ENCODE measurements at places on chromosomes 11 and 22. TPM values are rescaled to one million over a fixed set of nuclear protein-coding genes. Genes with fewer than 3 reads are reported as not detected.

DNA sequence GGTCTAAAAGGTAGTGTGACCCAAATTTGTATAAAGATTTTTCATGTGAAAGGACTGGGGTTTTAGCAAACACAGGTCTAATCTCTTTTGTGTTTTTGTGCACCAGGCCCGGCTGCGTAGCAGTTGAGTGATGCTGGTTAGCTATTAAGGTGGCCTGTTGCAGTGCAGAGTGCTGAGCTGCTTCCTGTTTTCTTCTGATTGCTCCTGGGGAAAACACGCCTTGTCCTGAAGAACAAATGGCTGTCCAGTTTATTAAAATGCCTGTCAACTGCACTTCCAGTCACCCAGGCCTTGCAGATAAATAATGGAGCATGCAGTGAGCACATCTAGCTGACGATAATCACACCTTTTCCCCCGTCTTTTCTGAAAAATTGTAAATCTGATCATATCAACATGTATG lies 1.8 kb downstream of the SRSF8 start:
- H3K4me3 ChIP-seq: peak overlapping the region; percentile 88
- H3K27me3 ChIP-seq: peaks cover 1% of the 10 kb centered on the region
- H3K36me3 ChIP-seq: peaks cover 9% of the 10 kb centered on the region
- peak; percentile 62 for DNase-seq
- peaks cover 15% of the 10 kb centered on the region for H3K4me1 ChIP-seq

Gene FAM227A
- total RNA-seq: 0.23 TPM

DNA sequence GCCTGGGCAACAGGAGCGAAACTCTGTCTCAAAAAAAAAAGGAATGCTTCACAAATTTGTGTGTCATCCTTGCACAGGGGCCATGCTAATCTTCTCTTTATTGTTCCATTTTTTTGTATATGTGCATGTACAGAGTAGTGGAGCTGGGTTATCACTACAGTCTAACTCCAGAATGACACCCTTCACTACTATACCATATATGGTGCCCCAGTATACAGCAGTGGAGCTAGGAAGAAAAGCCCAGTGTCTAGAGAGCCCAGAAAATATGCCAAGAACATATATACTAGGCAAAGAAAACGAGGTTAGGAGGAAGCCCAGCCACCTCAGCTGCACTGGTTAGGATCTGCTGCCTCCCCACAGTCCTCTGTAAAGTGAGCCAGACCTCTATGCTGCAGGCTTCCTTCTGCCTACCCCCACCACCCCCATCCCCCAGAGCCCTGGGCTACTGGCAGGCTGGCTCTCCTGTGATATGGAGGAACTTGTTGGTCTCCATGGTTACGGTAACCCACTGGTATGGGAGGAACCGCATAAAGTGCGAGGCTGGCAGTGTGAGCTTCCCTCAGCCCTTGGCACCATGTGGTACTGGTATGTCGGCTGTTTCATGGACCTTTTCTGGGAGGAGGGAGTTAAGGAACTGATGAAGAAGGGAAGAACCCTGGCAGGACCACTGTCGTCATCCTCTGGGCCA lies 34.3 kb downstream of the RCOR2 start:
- no peaks in the 10 kb centered on the region for H3K27me3 ChIP-seq
- H3K4me3 ChIP-seq: no peak overlapping the region

Gene SC5D
- 24.8 TPM for total RNA-seq

- H3K36me3 ChIP-seq: peaks cover 1% of the 10 kb centered on the region
- no peaks in the 10 kb centered on the region for H3K27me3 ChIP-seq
- H3K4me1 ChIP-seq: peaks cover 2% of the 10 kb centered on the region
- no peak for DNase-seq
- no peak overlapping the region for H3K4me3 ChIP-seq
- H3K27ac ChIP-seq: no peak overlapping the region
Observed at GRCh38 chr11:10164621-10165020, 129.4 kb downstream of the SBF2 start.
